B cell (primary cell): ENCODE measurements at places on chromosomes 2 and 18. TPM values are rescaled to one million over a fixed set of nuclear protein-coding genes. Genes with fewer than 3 reads are reported as not detected.

The MC2R gene
- not detected in 2 replicates for total RNA-seq

DNA sequence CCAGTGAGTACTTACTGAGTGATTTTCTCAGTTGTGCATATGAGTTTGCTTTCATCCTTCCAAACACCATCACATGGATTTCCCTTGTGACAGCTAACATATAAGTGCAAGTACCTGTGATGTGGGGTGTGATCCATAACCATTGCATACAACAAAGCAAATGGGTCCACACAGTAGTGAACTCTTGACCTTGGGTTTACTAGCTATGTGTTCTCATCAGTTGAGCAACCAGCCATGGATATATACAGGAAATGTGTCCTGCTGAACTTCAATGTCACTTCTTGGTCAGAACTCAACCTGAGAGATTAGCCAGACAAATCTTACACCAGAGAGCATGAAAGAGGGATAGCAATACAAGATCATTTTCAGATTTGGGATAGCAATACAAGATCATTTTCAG is 420.9 kb upstream of the KCNH7 start:
- H3K4me3 ChIP-seq, result no peak overlapping the region
- H3K36me3 ChIP-seq, result no peaks in the 10 kb centered on the region

GRCh38 chr2:129374452-129374851 is 605.0 kb upstream of the RAB6C start:
- H3K4me3 ChIP-seq, result no peak overlapping the region
- H3K27me3 ChIP-seq, result no peaks in the 10 kb centered on the region
- H3K27ac ChIP-seq, result no peak overlapping the region
- no peaks in the 10 kb centered on the region for H3K36me3 ChIP-seq
- no peak for DNase-seq
- H3K4me1 ChIP-seq, result no peaks in the 10 kb centered on the region

DNA sequence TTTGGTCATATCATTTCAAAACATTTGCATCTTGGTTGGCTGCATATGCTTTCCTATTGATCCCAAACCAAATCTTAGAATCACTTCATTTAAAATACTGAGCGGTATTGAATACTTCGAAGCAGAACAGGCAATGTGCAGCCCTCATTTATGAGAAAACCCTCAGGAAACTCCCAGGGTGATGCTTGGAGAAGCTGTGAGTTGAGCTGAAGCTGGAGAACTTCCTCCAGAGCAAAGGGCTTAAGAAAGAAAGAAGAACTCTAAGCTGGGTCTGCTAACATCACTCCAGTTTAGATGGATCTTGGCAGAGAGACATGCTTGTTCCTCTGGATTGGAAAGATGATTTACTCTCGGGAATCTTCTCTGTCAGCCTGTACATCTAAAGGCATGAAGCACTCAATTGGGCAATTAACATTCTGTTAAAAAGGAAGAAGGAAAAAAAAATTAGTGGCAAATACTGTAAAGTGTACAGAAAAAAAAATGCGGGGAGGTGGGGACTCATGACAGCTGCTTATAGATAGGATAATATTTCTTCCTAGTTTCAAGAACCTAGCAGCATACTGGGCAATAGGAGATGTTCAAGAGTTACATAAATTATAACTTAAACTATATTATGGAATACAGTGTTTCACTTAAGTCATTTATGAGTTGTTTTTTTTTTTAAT is 49.5 kb downstream of the ATIC start:
- no peaks in the 10 kb centered on the region for H3K4me1 ChIP-seq
- no peak overlapping the region for H3K4me3 ChIP-seq
- no peak for DNase-seq

- no peaks in the 10 kb centered on the region for H3K27me3 ChIP-seq
- H3K4me3 ChIP-seq, result no peak overlapping the region
- no peak for DNase-seq
- H3K4me1 ChIP-seq, result no peaks in the 10 kb centered on the region
- H3K36me3 ChIP-seq, result peaks cover 2% of the 10 kb centered on the region
Observed at GRCh38 chr2:26136451-26136850, 36.4 kb upstream of the GAREM2 start.
